ENCODE measurements at places on chromosomes 13 and 19.
A peak's percentile ranks its signal among the peaks of the same experiment; 100 is the strongest.

- DNase-seq = no peak
These were observed 13.3 kb downstream of the ACTN4 start for GRCh38 chr19:38660724-38661123.

DNA sequence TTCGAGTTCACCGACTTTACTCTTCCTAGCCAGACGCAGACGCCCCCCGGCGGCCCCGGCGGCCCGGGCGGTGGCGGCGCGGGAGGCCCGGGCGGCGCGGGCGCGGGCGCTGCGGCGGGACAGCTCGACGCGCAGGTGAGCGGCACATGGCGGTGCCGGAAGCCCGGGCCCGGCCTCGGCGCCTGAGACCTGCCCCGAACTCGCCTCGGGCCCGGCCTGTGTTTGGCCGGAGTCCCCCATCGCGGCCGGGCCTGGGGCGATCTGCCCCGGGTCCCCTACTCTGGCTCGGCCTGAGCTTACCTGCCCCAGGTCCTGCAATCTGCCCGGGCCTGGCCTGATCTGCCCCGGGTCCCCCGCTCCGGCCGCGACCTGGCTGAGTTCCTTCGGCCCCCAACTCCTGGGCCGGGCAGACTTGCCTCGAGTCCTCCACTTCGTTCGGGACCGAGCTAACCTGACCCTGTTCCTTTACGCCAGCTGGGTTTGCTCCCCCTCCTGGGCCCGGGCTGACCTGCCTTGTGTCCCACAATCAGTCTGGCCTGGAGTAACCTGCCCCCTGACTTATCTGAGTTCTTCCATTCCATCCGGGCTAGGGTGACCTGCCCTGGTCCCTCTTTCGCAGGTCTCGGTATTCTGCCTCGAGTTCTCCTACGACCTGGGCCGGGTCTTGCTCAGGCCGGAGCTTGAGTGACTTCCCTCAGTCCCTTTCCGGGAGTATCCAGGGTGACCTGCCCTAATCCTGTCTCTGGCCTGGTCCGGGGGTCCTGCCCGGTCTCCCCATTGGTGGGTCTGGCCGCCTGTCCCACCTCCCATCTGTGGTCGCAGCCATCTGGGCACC is 764 bp downstream of the UPF1 start:
- DNase-seq = peak; percentile 45

GRCh38 chr13:68927387-68928026 is 1180.1 kb upstream of the ATXN8OS start:
- no peak for DNase-seq

DNA sequence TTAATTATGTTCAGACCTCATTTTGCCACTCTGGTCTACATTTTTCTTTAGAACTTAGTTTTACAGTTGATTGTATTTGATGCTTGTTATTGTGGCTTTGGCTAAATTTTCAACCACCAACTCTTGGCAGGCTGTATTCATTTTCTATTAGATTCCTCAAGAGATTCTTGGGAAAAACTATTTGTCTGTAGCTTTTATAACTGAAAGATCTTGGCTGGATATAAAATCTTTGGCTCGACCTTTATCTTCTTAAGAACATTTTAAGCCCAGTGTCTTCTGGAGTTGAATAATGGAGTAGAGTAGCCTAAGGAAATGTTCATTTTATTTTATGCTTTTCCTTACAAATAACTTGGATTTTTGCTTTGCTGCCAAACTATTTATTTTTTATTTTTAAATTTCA is 848.5 kb downstream of the PCDH17 start:
- DNase-seq = no peak

GRCh38 chr13:29810145-29810742 is 40.2 kb downstream of the UBL3 start:
- no peak for DNase-seq

Data from myocyte (in vitro differentiated cells).